EL (cell line): ENCODE measurements at places on chromosomes 11 and 22.
A peak's percentile ranks its signal among the peaks of the same experiment; 100 is the strongest.

DNA sequence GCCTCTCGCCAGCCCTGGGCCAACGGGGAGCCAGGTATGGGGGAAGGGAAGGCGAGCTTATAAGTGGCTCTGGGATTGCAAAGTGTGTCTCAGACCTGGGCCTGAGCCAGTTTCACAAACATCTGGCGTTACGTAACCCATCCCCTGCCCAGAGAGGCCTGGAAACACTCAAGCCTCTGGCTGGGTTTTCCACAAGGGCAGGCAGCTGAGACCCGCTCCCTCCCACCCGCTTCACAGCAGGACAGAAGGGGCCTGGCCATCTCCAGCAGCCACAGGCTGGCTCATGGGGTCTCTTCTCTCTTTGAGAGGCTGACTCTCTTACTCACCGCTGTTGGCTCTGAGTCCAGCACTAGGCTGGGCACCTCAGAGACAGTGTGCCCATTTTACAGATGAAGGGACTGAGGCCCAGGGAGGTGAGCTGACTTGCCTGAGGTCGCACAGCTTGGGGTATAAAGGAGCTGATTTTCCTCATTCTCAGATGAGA is 44.5 kb downstream of the TRIOBP start:
- DNase-seq, result peak; percentile 89

GRCh38 chr22:28024422-28024888 is 105.4 kb upstream of the PITPNB start:
- DNase-seq, result no peak

GRCh38 chr22:21000207-21000986 is 1.5 kb downstream of the THAP7 start:
- DNase-seq, result no peak

- peak; percentile 83 for DNase-seq
Observed at GRCh38 chr11:10909141-10909883, 51.5 kb upstream of the ZBED5 start.

- no peak for DNase-seq
Observed at GRCh38 chr11:79157738-79158137, 283.1 kb downstream of the TENM4 start.

- DNase-seq, result no peak
Observed at GRCh38 chr22:26225207-26225606, 55.9 kb downstream of the SEZ6L start.

DNA sequence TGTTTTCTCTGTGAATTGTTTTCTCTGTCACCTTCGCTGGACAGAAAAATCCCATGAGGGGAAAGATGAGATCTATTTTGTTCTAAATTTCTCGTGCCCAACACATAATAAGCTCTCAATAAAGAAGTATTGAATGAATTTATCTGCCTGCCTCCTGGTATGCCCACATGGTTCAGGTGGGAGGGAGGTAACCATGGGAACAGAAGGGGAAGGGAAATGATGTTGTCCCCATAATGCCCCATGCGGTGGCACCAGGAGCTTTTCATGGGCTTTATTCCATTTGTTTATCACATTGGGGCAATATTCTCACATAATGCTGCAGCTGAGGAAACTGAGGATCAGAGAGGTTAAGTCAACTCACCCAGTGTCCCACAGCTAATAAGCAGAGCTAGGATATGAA is 8.7 kb downstream of the USH1C start:
- DNase-seq, result no peak

DNA sequence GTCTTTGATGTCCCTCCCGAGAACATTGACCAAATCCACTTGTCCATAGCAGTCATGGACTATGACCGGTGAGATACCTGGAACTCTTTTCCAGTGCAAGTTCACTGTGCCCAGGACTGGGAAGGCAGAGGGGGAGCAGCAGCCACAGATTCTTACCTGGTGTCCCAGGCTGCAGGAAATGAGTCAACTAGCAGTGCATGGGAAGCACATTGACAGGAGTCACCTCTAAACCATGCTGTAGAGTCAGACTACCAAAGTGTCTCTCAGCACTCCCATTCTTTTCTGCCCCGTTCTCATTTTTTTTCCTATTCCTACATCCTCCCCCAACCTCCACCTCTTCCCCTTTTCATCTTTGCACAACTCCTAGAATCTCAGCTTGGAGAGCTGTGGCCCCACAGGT is 67.2 kb upstream of the OLFML1 start:
- no peak for DNase-seq

- no peak for DNase-seq
Observed at GRCh38 chr22:35727436-35727835, 9.8 kb downstream of the APOL5 start.

- no peak for DNase-seq
Observed at GRCh38 chr11:128757886-128758612, 64.2 kb downstream of the FLI1 start.

DNA sequence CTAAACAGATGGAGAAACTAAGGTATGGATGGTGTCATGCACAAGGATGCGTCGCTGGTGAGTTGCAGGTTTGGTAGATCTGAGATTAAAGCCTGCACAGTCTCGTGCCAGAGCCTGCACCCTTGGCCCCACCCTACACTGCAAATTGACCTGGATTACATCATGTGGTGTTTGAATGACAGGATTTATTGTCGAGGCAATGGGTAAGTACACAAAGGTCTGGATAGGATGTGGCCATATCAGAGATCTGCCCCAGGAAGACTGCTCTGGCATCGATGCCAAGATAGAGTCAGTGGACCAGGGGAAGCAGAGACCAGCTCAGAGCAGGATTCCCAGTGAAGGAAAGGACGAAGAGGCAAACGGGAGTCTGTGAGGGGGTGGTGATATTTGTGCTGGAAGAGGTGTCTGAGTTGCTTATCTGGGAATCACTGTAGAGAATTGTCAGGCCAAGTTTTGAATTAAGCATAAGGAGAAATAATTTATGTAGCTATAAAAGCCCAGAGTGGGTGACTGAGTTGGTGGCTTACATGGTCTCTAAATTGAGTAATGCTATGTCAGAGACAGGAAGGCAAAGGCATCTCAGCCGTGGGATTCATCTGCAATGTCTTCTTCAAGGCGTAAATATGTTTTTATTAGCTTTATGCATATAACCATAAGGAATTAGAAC is 499.6 kb upstream of the B3GAT1 start:
- no peak for DNase-seq

GRCh38 chr22:36028646-36029405 is at the start of gene RBFOX2:
TSS of gene RBFOX2 (minus strand) at chr22:36028824. CDS start at chr22:36028425, 399 bp downstream.
- peak; percentile 97 for DNase-seq

- DNase-seq, result no peak
Observed at GRCh38 chr11:1289211-1289935, 20.1 kb downstream of the TOLLIP start.

DNA sequence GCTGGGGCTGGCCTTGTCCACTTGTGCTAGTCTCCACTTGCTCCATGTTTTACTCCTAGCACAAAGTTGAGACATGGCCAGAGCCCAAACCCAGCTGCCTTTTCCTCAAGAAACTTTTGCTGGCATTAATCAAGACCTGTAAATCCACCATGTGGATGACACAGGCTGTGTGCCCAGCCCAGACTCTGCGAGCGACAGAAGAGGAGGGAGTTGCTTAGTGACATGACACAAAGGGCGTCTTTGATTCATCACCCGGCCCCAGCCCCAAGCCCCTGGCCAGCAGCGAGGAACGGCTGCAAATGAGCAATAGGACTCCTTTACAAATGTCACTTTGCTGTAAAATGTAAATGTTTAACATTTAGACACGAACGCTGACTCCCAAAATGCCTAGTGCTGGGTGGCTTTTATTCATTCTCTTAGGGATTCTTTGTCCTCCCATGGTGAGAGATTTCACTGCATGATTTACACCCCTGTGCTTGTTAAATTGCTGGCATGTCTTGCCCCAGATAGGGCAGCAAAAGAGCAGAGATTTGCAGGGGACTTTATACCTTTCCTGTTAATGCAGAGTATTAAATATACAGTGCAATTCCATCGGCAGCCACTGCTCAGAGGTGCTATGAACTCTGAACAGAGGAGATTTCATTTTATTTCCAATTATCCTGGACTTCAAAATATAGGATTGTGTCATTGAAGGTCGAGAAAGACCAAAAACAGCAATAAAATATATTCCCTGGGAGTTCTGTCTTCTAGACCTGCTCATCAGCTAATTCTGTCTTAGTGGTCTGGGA is 263.6 kb upstream of the NCAM1 start:
- DNase-seq, result no peak

DNA sequence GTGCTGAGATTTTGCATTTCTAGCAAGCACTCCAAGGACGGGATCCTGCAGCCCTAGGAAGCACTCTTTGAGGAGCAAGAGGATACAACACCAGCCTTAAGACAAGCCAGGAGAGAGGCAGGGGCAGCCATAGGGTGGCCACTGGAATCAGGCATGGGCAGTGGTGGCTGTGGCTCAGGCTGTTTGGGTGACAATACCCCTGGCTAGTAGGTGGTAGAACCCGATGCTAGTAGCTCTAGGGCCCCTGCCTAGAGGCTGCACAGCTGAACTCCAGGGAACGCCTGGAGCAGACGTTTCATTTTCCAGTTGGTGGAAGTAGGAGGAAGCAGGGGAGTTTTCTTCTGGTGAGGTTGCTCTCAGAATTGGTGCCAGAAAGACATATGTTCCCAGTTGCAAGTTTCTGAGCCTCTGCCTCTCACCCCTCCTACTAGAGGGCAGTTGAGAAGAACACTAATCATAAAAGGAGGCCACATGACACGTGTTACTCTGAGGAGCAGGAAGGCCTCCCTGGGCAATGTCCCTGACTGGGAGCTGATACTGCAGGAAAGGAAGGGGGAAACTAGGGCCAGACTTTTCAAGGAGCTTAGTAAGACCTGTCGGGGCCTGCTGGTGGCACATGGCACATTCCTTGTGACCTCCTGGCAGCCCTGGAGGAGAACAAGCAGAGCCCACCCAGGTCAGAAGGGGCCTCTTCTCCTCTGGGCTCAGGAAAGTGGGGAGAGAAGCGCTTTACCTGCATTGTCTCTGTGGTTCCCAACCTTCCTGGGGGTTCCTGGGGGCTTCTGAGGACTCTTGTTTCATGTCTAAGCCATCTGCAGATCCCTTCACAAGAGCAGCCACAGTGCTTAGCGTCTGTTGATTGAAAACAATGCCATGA is 56.6 kb upstream of the DRD2 start:
- DNase-seq, result peak; percentile 13

DNA sequence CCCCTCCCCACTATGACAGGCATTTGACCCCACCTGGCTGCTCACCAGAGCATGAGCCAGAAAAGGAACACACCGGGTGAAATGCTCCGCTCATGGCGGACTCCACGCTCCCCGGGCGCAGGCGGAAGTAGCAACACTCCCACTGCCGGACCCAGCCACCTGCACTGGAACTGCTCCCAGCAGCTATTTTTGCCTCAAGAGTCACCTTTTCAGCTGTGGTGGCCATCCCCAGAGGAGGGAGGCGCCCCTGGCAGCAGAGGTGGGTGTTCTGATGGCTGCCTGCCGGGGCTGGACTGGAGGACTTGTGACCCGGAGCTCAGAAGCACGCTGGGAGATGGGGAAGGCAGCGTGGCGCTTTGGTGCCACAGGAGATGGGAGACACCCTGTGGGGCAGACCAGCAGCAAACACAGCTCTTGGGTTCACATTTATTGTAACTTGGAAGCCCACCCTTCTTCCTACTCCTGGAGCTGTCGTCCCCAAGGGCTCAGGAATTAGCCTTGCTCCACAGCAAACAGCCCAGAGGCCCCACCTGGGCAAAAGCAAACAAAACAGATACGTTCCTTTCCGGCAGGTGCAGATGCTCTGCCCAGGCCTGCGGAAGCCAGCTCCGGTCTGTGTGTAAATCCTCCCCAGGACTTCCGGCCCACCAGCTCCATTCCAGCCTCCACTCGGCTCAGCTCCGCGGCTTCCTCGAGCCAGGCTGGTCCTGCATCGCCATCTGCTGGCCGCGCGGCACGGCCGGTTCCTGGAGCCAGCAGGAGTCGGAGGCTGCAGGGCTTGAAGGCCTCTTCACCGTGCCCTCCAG is 3.7 kb downstream of the RPS19BP1 start:
- DNase-seq, result peak; percentile 86

DNA sequence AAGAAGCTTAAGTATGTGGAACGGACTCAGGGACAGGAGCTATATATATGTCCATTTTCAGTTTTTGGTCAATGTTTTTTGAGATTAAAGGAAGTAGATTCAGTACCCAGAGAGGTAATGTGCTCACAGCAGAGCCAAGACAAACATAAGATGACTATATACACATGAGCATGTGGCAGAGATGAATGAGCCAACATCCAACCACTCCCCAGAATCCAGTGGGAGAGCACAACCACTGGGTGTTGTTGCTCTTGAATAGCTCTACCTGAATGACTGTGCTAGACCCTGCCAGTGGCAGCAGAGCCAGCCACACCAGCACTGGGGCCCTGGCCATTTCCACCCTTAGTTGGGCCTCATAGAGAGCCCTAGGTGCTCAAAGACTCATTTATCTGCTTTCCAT is 10.7 kb upstream of the SYTL2 start:
- peak; percentile 49 for DNase-seq

DNA sequence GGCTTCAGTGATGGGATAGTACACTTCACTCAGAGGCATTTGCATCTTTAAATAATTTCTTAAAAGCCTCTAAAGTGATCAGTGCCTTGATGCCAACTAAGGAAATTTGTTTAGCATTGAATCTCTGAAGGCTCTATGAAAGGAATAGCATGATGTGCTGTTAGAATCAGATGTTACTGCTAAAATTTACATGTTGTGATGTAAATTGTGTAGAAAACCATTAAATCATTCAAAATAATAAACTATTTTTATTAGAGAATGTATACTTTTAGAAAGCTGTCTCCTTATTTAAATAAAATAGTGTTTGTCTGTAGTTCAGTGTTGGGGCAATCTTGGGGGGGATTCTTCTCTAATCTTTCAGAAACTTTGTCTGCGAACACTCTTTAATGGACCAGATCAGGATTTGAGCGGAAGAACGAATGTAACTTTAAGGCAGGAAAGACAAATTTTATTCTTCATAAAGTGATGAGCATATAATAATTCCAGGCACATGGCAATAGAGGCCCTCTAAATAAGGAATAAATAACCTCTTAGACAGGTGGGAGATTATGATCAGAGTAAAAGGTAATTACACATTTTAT is 4.6 kb downstream of the MALAT1 start:
- DNase-seq, result peak; percentile 28

- DNase-seq, result peak; percentile 82
Observed at GRCh38 chr11:76783896-76784813, 999 bp downstream of the TSKU start.

DNA sequence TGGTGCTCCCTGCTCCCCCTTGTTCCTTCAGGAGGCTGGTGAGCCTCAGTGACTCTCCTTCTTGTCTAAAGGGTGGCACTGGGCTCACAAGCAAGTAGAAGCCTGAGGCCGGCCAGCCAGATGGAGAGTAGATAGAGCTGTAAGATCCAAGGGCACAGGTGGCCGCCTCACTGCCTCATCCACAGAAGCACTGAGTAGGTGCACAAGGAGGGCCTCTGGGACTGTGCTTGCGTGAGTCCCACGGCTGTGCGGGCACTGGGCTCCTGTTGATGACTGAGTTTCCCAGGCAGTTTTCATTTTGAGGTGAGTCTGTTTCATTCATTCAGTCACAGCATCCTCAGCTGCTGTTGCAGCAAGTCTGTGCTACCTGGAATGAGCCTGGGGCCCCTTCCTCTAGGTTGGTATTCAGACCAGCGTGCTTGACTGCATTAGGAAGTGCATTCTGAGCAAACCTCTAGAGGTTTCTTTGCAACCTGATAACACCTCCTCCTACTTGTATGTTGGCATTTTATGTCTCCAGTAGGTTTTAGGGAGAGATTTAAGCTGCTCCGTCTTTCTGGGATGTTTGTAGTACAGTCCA is 184.0 kb downstream of the TBC1D22A start:
- DNase-seq, result no peak

- DNase-seq, result no peak
Observed at GRCh38 chr11:74842967-74843366, 94.3 kb downstream of the RNF169 start.

- DNase-seq, result peak; percentile 61
Observed at GRCh38 chr11:119195680-119196079, 10.4 kb downstream of the NHERF4 start.

- DNase-seq, result no peak
Observed at GRCh38 chr22:23267226-23268043, 87.1 kb downstream of the BCR start.

GRCh38 chr22:38098410-38099249 is 11.9 kb downstream of the BAIAP2L2 start:
- DNase-seq, result peak; percentile 50
